ENCODE measurements at places on chromosomes 13 and 19.

DNA sequence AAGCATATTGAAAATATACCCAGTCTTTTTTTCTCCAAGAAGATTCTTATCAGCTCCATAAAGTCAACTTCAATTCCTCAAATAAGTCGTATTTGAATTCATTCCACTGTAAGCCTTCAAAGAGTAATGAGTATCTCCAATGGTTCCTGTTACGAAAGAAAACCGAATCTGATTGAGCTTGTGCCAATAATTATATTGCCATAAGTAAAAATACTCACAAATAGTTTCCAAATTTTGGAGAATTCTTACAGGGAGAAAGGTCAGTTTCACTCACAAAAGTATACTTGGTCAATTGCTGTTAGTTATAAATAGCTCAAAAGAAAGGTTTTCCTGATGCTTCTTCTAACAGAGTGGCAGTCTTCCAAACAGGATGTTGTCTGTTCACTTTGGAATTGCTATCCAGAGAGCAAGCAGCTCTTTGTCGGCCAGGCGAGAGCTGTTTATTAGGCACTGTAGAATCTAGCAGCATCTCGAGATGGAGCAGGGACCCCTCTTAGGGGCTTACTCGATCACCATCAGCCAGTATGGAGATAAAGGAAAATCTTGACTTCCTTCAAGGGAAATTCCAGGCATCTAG is 13.5 kb downstream of the ERICH4 start:
- no peak for DNase-seq

GRCh38 chr19:35908973-35909683 is 1.0 kb upstream of the TYROBP start:
- DNase-seq: no peak

DNA sequence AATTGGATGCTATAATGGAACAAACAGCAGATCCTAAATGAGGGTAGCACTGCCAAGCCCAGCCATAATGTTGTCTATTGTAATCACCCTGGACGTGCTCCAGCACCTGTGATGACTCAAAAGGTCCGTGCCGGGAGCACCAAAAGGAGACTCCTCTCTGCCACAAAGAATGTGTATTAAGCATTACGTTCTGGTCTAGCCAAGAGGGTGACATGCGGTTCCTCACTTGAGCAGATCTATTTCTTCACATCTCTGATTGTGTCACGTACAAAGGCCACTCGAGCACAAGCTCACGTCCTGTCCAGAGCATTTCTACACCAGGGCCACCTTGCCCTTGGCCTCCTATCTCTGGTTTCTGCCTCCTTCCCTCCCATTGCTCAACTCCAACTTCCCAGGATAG is 219.9 kb upstream of the IRS2 start:
- peak; percentile 60 for DNase-seq

DNA sequence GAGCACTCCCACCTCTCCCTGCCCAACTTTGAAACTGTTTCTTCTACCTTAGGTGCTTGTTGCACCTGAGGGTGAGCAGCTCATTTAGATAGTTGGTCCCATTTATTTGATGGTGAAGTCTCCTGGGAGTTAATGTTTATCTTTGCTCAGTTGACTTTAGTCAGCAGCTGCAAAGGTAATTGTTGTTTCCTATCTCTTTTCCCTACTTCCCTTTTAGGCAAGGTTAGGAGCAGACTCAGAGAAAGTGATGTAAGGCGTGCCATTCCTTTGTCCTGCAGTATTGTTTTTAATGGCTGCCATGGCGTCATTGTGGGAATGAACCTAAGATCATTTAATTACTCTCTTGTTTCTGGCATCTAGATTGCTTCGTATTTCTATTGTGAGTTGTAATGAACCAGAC is 11.6 kb downstream of the AKAP11 start:
- DNase-seq: no peak

DNA sequence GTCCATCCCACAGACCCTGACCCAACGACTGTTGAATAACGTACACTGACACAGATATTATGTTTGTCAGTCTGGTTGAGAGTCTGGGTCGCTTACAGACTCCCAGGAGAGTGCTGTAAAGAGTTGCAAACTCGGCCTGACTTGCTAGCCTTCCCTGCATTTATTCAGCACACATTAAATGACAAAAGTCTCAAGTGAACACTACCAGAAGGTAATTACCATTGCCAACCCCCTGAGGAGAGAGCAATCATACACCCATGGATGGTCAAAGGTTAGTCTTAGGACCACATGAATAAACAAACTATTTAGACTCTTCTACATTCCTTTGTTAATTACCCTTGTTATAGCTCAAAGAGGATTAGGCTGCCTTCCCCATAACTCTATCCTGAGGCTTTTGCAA is 1048.6 kb downstream of the PCDH17 start:
- DNase-seq: no peak

DNA sequence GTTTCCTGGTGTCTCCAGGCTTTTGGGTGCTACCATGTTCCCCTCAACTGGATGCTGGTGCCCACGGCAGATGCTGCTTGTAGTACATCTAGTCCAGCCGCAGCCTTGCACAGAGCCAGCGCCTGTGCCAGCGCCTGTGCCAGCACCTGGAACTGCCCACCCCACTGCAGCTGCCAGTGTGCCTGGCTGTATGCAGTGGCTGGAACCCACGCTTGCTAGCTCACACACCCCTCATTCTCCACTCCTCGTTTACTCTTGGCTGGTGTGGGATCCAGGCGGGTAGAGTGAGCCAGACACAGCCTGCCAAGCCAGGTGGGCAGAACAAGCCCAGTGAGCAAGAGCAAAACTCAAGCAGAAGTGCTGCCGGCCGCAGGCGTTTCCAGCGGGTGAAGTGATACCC is 428.6 kb downstream of the SLITRK1 start:
- DNase-seq: no peak

DNA sequence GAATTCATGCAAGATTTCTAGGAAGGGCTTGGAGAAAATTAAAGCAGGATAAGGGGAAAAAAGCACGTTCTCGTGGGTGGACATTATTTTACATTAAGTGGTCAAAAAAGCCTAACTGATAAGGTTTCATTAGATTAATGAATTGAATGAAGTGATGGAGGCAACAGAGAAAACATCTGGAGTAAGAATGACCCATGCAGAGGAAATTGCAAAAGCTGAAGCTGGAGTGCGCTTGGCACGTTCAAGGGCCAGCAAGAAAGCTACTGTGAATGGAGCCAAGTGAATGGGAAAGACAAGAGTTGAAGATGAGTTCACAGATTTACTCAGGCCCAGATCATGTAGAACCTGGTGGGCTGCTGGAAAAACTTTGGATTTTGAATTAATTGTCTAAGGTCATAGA is 777.9 kb downstream of the DACH1 start:
- no peak for DNase-seq

GRCh38 chr13:33351319-33351718 is 65.8 kb upstream of the STARD13 start:
- no peak for DNase-seq

DNA sequence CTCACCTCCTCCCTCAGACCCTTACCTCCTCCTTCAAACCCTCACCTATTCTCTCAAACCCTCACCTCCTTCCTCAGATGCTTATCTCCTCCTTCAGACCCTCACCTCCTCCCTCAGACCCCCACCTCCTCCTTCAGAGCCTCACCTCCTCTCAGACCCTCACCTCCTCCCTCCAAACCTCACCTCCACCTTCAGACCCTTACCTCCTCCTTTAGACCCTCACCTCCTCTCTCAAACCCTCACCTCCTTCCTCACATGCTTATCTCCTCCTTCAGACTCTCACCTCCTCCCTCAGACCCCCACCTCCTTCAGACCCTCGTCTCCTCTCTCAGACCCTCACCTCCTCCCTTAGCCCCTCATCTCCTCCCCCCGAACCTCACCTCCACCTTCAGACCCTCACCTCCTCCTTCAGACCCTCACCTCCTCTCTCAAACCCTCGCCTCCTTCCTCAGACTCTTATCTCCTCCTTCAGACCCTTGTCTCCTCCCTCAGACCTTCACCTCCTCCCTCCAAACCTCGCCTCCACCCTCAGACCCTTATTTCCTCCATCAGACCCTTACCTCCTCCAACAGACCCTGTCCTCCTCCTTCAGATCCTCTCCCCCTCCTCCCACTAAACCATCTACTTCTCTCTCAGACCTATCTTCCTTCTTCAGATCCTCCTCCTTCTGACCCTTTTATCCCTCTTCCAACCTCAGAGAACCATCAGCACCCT is 2.5 kb upstream of the BCL3 start:
- no peak for DNase-seq

DNA sequence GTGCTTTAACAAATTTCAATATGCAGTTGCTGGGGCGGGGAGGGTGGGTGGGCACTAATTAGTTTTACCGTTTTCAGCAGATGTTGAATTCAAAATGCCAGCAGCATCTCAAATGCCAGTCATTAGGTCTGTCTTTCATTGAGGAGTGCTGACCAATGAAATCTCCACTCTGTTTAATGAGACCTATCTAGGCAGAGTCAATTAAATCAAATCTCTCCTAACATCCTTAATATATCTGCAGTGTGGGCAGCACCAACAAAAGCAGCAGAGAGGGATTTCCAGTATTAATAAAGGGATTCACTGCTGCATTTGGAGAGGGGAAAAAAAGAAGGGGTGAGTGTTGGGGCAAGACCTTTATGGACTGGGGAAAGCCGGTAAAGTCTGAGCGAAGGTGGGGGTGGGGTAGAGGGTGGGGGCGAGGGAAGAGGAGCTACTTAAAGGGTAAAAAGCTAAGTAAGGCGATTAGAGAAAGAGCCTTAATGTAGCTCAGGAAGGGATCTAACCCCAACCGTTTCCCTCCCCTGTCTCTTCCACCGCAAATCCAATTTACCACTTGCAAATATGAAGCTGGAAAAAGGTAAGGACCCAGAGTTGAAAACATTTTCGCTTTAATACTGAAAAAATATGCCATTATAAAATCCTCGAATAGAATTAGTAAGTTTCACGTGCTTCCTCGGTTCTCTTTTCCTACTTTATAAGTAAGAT is 4.5 kb downstream of the SLITRK1 start:
- no peak for DNase-seq

GRCh38 chr19:46616631-46617322 is 8.1 kb downstream of the PTGIR start:
- DNase-seq: peak; percentile 72

DNA sequence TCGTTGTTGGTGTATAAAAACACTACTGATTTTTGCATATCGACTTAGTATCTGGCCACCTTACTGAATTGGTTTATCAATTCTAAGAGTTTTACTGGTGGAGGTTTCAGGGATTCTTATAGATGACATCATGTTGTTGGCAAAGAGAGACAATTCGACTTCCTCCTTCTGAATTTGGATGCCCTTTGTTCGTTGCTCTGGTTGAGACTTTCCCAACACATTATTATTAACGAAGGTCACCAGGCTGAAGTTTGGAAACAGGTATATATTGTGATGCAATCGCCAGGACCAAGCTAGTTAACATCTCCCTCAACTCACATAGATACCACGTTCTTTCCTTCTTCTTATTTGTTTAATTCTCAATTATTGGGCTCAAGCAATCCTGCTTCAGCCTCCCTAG is 2.1 kb upstream of the ZSCAN5B start:
- no peak for DNase-seq

DNA sequence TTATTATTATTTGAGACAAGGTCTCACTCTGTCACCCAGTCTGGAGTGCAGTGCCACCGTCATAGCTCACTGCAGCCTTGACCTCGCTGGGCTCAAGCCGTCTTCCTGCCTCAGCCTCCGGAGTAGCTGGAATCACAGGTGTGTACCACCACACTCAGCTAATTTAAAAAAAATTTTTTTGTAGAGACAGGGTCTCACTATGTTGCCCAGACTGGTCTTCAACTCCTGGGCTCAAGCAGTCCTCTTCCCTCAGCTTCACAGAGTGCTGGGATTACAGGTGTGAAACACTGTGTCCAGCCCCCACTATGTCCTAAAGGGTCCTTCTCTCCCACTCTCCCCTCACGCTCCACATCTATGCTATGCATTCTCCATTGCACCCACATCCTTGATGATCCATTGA is 9.1 kb upstream of the TLE2 start:
- no peak for DNase-seq

DNA sequence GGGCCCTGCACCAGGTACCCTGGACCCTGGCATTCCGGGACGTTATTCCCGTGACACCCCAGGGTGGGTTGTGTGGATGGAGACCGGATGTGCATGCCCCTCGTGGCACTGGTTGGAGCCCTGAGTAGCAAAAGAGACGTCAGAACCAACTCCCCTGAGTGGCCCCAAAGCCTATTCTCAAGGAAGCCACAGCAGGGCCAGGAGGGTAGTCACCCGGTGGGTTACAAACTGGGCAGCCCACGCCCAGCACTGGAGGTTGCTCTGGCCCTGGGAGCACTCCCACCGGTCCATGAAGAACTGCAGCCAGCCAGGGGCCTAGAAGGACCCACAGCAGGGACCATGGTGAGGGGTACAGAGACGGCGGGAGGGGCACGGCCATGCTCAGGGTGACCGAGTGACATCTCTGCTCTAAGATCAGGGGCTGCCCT is 7.5 kb downstream of the KLF16 start:
- DNase-seq: no peak

DNA sequence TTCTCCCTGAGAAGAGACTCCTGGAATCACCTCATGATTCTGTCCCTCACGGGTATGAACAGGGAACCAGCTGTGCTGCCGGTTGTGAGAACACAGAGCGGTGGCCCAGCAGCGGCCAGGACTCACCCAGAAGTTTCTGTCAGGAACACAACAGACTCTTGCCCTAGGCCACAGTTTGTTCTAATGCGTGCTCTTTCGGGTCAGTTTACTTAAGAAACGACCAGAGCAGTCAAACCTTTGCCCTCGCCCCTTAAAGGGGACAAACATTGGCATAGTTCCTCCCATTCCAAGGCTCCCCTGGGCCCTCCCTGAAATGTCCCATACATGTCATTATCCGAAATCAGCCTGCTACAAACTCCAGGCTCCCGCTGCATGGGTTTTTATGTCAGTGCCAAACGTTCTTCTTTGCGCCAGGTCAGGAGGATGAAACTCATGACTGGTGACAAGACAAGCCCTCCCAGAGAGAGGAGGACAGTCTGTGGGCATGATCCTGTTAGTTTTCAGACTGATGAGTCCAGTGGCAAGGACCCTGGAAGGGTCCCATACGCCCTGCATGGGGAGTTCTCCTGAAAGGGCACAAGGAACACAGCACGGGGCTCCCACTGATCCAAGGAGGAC is 18.3 kb downstream of the ZIC5 start:
- DNase-seq: no peak

GRCh38 chr13:23947893-23948292 is 50.6 kb upstream of the C1QTNF9B start:
- DNase-seq: no peak

GRCh38 chr19:16355293-16356043 is 30.8 kb downstream of the KLF2 start:
- no peak for DNase-seq
